ENCODE measurements at places on chromosomes 2 and 18.

DNA sequence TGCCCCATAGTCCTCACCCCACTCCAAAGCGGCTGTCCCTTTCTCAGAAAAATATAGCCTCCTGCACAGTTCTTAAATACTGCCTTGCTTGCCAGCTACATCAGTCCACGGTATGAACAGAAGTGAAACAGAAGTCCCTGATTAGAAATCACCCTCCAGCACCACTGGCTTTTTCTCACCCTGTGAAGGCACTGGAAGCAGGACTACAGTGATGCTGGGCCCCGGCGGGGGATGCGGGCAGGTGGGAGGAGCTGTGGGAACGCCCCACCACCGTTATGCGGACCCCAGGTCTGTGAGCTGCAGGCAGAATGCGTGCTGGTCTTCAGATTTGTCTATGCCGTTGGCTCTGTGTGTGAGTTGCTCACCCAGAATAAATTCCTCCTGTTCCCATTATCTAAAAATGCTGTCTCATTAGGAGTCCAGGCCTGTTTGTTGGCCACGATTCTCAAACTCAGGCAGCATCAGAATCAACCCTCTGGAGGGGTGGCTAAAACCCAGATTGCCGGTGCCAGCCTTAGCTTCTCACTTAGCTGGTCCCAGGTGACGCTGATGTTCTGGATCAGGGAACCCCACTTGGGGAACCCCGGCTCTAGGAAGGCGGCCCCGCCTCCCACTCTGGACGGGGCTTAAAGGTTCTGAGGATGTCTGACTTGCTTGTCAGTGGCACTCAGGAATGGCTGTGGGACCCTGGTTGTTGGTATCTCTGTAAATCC, 224.8 kb upstream of the PXDN start:
- no peak for DNase-seq

GRCh38 chr18:54125429-54125828, 99.0 kb downstream of the MBD2 start:
- no peak for DNase-seq

DNA sequence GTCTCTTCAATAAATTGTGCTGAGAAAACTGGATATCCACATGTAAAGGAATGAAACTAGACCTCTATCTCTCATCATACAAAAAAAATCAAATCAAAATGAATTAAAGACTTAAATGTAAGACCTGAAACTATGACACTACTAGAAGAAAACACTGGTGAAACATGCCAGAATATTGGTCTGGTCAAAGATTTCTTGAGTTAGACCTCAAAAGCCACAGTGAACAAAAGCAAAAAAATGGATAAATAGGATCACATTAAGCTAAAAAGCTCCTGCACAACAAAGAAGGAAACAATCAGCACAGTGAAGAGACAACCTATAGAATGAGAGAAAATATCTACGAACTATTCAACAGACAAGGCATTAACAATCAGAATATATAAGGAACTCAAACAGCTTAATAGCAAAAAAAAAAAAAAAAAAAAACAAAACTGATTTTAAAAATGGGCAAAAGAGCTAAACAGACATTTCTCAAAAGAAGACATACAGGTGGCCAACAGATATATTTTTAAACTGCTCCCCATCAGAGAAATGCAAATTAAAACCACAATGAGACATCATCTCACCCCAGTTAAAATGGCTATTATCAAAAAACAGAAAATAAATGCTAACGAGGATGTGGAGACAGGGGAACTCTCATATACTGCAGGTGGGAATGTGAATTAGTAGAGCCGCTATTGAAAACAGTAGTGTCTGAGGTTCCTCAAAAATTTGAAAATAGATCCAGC, 66.3 kb downstream of the NCKAP1 start:
- DNase-seq: no peak

DNA sequence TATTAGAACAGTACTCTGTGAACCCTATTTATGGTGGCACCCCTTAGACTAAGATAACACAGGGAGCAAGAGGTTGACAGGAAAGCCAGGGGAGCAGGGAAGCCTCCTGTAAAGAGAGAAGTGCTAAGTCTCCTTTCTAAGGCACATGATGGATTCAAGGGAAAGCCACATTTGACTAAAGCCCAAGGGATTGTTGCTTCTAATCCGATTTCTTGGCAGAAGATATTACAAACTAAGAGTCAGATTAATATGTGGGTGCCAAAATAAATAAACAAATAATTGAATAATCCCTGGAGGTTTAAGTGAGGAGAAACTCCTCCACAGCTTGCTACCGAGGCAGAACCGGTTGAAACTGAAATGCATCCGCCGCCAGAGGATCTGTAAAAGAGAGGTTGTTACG, 333.2 kb downstream of the SOX11 start:
- DNase-seq: no peak

GRCh38 chr18:77059294-77059916, 73.2 kb downstream of the MBP start:
- no peak for DNase-seq

- DNase-seq: no peak
Measured at GRCh38 chr2:237411683-237412423, 2.1 kb downstream of the COL6A3 start.

DNA sequence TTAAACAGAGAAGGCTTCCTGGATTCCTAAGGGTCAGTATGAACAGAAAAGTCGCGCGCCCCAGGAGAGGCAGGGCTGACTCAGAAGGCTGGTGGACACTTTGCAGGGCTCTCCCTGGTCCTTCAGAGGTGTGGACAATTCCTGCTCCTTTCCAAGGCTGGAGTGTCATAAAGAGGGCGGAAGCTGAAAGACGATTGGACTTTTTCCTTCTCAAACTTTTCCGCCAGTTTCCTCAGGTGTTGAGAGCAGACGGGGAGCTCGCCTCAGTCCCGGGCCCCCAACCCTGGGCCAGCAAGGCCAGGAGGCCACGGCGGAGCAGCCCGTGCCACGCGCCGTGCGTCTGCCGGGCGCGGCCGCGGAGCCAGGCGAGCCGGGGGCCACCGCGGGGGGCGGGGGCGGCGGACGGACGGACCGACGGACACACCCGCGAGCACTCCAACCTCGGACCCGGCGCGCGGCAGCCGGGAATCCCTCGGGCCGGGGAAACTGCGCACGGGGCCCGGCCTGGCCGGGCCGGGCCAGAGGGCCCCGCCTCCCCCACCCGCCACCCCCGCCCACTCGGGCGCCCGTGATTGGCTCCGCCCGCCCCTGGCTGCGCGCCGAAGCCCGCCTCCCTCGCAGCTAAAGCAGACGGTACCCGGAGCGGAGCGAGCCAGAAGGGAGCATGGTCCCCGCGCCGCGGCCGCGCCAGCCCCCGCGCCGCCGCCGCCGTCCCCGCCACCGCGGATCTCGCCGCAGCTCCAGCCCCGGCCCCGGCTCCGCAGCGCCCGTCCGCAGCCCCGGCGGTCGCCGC, at the start of gene KLHL29:
TSS of gene KLHL29 (plus strand) at position 629 of the 793 bp plus-strand sequence. CDS start 177,018 bp downstream, outside the sequence.
- peak; percentile 44 for DNase-seq

DNA sequence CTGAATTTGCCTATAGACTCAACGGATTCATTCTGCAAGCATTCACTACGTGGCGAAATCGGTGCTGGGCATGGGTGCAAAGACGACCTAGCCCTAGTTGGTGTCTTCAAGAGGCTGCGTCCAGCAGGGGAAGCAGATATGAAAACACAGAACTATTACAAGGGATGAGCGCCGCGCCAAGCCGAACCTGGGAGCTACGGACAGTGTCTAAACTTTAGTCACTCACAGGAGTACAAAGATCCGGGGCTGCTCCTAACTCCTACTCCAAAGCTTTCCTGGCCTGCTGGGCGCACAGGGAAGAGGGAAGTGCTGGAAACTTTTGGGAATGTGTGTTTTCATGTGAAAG, 732 bp upstream of the ANXA4 start:
- no peak for DNase-seq

All from activated T-helper 1 cell treated with anti-CD3 and anti-CD28 coated beads, Interleukin-2, amount 50 U/mL, for 16 hours (primary cell).